CD4-positive, alpha-beta T cell treated with Interleukin-6 for 4 hours (primary cell): ENCODE measurements at places on chromosomes 2 and 18.

- DNase-seq: no peak
These were observed 153.8 kb downstream of the ASB1 start for GRCh38 chr2:238580486-238580885.

GRCh38 chr2:133045787-133046186 lies 375.8 kb upstream of the LYPD1 start:
- no peak for DNase-seq

GRCh38 chr18:70072678-70073077 lies 125.0 kb upstream of the CD226 start:
- no peak for DNase-seq

DNA sequence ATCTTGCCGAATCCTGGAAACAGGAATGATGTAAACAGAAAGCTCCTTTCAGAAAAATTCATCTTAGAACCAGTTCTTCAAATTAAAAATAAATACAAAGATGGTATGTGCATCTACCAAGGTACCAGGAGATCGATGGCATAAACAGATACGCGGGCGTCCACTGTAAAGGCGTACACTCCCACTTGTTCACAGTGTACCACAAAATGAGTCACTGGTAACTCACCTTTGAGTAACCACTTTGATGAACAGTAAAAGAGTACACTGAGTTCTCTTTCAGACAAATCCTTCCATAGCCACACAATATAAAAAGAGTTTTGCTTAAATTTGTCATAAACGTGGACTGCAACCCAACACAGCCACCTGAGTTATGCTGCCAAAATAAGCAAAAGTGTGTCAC lies 128.3 kb downstream of the DNER start:
- no peak for DNase-seq

GRCh38 chr2:16363581-16363980 lies 302.1 kb downstream of the CYRIA start:
- no peak for DNase-seq

DNA sequence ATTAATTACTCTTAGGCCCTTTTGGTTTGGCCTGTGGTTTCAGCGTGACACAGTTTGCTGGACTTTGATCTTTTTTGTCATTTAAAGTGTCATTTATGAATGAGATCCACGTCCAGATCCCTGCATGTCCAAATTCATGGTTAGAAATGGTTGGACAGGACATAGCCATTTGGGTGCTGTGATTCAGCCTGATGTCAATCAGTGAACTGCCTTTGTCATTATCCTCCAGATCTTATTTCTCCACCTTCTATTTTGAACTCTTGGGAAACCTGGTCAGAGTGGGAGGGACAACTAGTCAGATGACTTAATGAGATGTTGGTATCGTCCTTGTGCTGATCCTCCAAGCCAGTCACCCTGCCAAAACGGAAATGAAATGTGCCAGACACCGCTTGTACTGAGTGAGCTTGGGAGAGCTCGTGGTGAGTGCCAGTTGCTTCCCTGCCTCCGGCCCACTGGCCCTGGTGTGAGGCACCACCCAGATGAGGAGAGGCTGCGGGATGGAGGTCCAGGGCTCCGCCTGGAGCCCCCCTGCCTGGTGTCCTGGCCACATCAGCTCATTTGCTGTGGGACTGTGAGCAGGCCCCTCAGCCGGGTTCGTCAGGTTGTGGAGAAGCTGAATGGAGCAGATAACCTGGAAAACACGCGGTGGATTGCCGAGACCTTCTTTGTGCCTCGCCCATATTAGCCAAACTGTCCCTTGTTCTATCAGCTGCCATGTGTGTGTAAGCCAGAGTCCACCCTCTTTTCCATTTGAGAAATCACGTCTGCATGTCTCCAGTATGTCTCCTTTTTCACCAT lies 70.1 kb downstream of the DGKD start:
- DNase-seq: no peak

GRCh38 chr2:3041841-3042600 lies 335.6 kb downstream of the EIPR1 start:
- no peak for DNase-seq

- DNase-seq: peak; percentile 33
These were observed at the start of gene GDF7 for GRCh38 chr2:20666304-20667150. Gene GDF7, plus strand, starts transcription at chr2:20667144. Its CDS starts 96 bp downstream, at chr2:20667240.

GRCh38 chr18:9803063-9803697 lies 82.6 kb upstream of the TXNDC2 start:
- no peak for DNase-seq

GRCh38 chr2:84846041-84846663 lies 34.7 kb downstream of the TRABD2A start:
- peak; percentile 68 for DNase-seq

GRCh38 chr2:55452879-55453278 lies 33.2 kb upstream of the CCDC88A start:
- DNase-seq: no peak

DNA sequence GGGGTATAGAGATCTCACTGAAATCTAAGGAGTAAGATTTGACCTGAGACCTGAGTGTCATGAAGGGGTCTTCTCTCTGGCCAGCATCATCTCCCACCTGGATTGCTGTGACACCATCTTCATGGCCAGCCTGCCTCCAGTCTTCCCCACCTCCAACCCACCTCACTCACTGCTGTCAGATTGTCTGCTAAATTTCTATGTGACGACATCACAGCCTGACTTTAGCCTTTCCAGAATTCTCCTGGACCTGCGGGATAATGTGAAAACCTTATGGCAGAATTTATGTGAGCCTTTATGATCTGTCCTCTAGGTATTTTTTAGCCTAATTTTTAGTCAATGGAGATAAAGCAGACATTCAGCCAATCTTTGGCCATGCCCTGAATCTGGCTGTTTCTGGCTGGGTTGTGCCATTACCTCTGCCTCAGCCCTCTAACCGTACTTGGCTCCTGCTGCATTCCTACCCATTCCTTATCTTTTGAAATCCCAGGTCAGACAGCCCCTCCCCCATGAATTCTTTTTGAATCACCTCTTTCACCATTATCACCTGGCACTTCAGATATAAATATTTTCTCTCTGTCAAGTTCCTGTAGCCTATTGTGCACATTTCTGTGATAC lies 66.4 kb upstream of the MMADHC start:
- no peak for DNase-seq

DNA sequence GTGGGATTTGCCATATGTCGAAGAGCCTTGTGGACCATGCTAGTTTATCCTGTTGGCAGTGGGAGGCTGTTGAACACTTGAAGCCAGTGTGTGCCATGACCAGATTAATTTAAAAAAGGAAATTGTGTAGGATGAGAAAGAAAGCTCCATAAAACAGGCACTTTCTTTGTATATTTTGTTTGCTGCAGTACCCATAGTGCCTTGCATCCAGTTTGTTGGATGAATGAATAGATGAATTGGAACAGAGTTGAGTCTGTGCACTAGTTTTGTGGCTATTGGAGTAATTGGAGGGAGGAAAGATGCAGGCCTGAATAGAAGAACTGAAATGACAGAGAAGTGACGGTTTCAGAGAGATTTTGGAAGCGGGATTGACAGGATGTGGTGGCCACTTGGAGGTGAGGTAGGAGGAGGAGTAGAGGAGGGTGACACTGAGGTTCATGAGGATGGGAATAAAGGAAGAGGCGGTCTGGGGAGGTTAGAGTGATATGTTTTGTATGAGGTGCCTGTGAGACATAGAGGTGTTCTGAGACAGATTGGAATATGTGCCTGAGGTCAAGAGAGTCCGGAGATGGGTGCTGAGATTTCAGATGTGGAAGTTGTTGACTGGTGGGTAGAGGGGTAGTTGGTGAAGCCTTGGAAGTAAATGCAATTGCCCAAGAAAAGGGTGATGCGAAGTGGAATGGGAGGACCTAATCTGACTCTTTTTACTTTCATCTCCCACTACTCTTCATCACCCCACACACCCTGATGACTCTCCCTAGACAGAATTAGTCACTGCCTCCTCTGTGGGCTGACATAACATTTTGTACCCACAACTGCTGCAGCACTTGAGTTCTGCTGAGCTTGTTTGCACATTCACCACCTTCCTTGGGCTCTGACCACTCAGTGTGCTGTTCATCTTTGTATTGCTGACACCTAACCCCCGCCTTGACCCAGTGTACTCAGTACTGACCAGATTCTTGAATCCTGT lies 5.1 kb downstream of the DGUOK start:
- peak; percentile 39 for DNase-seq

DNA sequence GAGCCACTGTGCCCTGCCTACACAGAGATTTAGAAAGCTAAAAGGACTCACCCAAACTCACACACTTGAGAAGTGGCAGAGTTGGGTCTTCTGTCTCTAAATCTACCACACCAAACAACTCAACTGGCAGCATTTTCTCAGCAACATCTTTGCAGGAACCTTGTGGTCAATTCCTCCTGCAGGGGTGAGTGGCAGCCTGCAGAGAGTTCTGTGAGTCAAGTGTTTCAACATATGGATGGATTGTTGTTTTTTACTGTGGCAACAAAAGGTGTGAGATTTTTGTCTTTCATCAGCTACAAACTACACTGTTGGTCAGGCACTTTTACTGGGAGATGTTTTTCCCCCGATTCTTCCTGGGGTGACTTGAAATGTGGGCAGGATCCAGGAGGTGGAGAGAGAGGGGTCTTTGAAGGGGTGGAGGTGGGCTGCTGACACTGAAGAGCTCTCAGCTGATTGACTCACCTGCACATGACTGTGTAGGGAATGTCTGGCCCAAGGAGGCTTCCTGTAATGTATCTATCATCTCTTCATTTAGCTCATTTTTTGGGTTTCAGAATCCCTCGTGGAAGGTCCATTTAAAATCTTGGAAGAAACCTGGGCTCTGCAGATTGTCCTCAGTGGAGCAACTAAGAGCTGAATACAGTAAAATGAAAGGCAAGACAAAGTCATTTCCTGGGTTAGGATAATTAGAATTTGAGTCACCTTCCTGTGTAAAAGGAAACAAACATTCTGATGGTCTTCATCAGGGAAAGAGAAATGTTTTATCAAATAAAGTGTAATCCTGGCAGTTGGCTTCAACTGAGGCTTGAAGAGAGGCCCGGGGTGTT lies 98.6 kb downstream of the MSH2 start:
- DNase-seq: no peak

DNA sequence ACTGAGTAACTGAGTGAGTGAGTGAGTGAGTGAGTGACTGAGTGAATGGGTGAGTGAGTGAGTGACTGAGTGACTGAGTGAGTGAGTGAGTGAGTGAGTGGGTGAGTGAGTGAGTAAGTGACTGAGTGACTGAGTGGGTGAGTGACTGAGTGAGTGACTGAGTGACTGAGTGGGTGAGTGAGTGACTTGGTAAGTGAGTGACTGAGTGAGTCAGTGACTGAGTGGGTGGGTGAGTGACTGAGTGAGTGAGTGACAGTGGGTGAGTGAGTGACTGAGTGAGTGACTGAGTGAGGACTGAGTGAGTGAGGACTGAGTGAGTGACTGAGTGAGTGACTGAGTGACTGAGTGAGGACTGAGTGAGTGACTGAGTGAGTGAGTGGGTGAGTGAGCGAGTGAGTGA lies 13.9 kb downstream of the MAL start:
- DNase-seq: no peak

- DNase-seq: no peak
These were observed 30.4 kb upstream of the KLHL29 start for GRCh38 chr2:23354554-23354953.

GRCh38 chr2:7031547-7032245 lies 114.5 kb downstream of the RNF144A start:
- peak; percentile 69 for DNase-seq

GRCh38 chr2:180523621-180524340 lies 456.6 kb upstream of the UBE2E3 start:
- DNase-seq: no peak

- DNase-seq: no peak
These were observed 2008.4 kb upstream of the PIK3C3 start for GRCh38 chr18:39946623-39947061.

DNA sequence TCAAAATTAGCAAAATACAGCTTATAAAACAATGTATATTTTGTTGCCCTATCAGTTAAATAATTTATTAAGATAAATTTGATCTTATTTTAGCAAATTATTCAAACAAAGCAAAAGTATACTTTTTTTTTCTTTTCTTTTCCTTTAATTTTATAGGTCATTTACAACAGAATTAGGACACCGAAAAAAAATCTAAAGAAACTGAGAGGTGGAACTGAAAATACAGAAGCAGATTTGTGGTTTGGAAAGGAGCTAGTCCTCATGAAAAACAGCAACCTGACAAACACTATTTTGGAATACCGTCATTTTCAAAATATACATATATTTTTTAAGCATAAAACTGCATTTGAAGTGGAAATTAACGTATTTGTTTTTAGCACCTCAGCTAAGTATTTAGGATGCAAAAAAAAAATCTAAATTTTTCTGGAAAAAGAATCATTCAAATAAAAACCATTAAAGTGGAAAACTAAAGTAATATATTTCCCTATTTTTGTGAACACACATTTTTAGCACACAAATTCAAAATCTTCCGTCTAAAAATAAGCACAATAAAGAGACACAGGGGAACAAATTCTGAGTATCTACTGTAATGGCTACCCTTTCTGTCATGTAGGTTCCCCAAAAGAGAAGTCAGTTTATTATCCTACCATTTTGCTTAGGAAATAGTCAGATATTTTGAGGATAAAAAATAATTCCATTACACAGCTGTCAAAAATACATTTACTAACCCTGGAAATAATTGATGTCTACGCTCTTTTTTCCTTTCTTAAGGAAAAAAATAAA lies 2.7 kb downstream of the CCDC88A start:
- DNase-seq: no peak

- DNase-seq: no peak
These were observed 29.3 kb upstream of the MMADHC start for GRCh38 chr2:149616681-149617456.
